Sciatic nerve (tissue), 2 donors: ENCODE measurements at places on chromosomes 2 and 18. TPM values are rescaled to one million over a fixed set of nuclear protein-coding genes. Genes with fewer than 3 reads are reported as not detected.

- peak; percentile 53 for DNase-seq
Measured at GRCh38 chr2:241894681-241895426, 25.3 kb downstream of the RTP5 start.

- no peak for DNase-seq
Measured at GRCh38 chr2:177465400-177466138, 73.0 kb downstream of the AGPS start.

DNA sequence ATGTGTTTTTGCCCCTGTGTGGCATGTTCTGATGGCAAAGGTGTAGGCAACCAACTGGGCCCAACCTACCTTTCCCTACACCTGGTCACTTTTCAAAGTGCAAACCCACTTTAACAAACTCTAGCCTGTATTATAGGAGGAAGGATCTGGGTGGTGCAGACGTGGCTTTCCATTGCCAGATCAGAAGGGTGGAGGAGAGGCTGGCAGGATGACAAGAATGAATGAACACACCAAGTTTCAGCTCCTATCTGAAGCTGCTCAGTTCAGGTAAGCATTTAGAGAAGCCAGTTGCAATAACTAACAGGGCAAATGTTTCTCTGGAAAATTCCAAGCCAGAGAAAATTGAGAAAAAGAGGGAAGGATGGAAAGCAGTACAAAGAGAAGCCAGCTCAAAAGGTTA is 707 bp upstream of the SERPINB7 start:
- DNase-seq = no peak

GRCh38 chr18:51425475-51425874 is 228.0 kb upstream of the MEX3C start:
- DNase-seq = no peak

GRCh38 chr2:109058191-109058632 is 69.2 kb upstream of the EDAR start:
- DNase-seq = no peak

DNA sequence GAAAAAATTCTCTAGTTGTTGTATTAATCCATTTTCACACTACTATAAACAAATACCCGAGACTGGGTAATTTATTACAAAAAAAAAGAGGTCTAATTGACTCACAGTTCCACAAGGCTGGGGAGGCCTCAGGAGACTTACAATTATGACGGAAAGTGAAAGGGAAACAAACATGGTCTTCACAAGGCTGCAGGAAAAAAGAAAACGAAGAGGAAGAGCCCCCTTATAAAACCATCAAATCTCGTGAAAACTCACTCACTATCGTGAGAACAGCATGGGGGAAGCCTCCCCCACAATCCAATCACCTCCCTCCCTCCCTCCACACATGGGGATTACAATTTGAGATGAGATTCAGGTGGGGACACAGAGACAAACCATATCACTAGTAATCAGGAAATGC is 61.7 kb upstream of the SPTBN1 start:
- DNase-seq = no peak

GRCh38 chr2:212360068-212360460 is 178.5 kb downstream of the ERBB4 start:
- no peak for DNase-seq

Gene TUBB8B
- not detected for total RNA-seq
